Stimulated activated CD4-positive, alpha-beta T cell treated with anti-CD3 and anti-CD28 coated beads, TNF-alpha, amount 100 ng/mL, for 48 hours (primary cell): ENCODE measurements at places on chromosomes 4 and X.

- DNase-seq = no peak
These were observed 40.3 kb downstream of the ZCCHC13 start for GRCh38 chrX:74344280-74344622.

GRCh38 chrX:110321670-110322069 lies 3.8 kb upstream of the AMMECR1 start:
- DNase-seq = no peak

- no peak for DNase-seq
These were observed 21.8 kb upstream of the CXCL6 start for GRCh38 chr4:73814679-73815078.

DNA sequence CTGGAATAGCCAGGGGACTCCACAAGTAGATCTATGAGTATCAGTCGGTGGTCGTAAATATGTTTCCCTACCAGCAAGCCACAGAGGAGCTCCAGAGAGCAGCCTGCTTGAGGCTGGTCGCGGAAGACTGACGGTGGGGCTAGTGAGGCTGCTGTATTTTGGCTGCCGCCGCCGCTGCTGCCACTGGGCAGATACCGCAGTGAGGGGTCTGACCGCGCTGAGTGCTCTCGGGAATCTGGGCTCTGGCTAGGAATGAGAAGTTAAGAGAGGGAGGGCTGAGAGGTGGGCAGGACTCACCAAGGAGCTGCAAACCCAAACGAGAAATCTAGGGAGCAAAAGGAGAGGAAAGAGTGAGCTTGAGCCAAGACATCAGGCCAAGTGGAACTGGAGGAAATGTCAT lies at the start of gene EXOC1L:
TSS of gene EXOC1L (plus strand) at position 157 of the 400 bp plus-strand sequence. CDS start at position 394, 237 bp downstream.
- DNase-seq = no peak

DNA sequence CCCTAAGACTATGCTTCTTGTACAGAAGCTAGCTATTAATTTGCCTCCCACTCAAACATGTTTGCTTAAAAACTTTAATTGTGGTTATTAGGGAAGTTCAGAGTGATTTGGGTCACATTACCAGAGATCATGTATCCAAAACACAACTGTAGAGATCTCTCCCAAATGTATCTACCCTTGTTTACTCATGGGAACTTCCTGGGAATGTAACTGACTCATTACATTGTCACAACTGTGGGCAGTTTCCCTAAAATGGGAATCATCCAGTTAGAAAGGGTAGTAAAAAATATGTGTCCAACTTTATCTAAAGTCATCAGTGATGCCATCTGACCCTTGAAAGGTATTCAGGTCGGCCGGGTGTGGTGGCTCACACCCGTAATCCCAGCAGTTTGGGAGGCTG lies 40.3 kb upstream of the GLRA3 start:
- no peak for DNase-seq

- DNase-seq = no peak
These were observed 1.0 kb upstream of the GRPEL1 start for GRCh38 chr4:7068883-7069282.

DNA sequence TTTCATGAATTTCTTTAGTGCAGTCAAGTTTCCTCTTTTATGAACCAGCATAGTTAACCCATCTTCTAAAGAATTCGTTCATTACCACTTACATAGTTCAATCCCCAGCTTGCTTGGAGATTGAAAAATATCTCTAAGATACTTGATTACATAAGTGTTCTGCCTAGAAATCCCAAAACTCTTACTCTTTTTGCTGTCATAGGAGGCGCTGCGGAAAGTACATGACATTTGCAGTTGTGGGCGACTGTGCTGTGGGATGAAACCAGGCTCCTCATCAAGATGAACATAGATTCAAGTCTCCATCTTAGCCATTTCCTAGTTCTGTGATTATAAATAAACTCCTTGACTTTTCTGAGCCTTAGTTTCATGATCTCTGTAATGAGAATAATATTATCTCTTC lies 107.1 kb upstream of the SORBS2 start:
- no peak for DNase-seq

DNA sequence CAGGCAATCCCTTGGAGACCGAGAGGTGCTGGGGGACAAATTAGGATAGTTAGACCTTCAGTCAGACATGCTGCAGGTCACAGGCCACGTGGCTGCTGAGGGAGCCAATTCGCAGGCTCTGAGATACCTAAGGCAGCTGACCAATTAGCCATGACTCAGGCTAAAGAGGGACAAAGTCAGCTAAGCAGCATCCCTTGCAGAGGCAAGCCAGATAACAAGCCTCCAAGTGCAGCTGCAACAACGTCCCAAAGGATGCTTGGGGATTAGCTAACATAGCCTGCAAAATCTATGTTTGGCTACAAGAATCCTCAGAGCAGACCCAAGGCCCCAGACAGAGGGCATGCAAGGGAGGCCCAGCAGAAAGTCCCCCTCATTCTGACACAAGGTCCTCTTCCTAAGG lies 93.5 kb downstream of the SEL1L3 start:
- no peak for DNase-seq

DNA sequence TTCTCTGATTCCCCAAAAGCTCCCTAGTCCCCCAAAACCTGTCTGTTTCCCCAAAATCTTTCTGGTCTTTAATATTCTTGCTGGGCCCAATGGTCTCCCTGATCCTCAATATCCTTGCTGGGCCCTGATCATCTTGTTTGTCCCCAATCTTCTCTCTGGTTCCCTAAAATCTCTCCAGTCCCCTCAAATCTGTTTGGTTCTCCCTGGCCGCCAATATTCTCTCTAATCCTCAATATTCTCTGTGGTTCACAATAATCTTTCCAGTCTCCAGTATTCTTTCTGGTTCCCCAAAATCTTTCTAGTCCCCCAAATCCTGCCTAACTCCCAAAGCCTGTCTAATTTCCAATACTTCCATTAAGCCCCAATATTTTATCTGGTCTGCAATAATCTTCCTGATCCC lies 18.5 kb downstream of the P2RY8 start:
- DNase-seq = no peak

GRCh38 chrX:42443267-42443666 lies 334.7 kb downstream of the PPP1R2C start:
- DNase-seq = no peak

GRCh38 chr4:28834120-28834519 lies 1886.0 kb upstream of the PCDH7 start:
- no peak for DNase-seq

GRCh38 chr4:64361399-64361740 lies 47.9 kb downstream of the TECRL start:
- DNase-seq = no peak

- DNase-seq = no peak
These were observed 7.6 kb downstream of the ZIC3 start for GRCh38 chrX:137573324-137574101.

DNA sequence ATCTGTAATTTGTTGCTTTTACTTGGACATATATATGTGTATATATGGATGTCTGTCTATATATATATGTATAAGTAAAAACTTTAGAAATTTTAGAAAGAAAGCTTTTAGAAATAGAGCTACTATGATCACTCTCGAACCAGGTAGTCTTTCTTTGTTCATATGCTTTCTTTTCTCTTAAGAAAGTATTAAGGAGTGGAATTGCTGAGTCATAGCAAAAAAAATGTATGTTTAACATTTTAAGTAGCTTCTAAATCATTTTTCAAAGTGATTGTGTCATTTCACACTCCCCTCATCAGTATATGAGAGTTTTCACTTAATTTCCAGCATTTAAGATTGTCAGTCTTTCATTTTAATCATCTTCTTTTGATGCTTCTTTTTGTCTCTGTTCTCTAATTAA lies 447.9 kb upstream of the TECRL start:
- no peak for DNase-seq

DNA sequence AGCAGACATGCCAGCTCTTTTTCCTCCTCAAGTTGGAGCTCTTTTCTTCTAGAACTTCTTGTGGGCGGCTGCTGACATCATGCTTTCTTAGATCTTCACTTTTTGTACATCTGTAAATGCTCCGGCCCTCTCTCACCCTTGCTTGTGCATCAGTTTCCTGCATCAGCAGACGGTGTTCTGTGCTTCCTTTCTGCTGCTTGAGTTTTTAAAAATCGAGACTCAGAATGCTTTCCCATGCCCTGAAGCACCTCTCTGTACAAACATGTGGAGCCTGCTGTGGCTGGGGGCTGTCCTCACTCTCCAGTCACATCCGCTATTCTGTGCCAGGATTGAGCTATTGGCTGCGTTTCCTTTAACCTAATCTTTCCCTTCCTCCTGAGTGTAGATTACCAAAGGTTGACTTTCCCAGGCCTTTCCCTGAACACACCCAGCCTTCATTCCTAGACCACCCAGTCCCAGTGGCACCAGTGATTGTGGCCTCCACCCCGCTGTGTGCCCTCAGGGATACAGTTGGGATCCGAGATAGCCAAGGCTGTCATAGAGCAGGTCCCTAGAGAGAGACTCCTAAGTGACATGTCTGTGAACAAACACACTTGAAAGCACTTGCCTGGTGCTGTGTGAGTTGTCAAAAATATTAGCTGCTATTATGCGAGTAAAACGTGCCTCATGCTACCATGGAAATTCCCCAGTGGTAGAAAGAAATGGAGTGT lies 41.9 kb downstream of the TNIP2 start:
- no peak for DNase-seq

- no peak for DNase-seq
These were observed 158.9 kb upstream of the MAD2L1 start for GRCh38 chr4:120225527-120225926.

GRCh38 chrX:44997282-44997812 lies 124.4 kb downstream of the KDM6A start:
- no peak for DNase-seq

- no peak for DNase-seq
These were observed 314.6 kb upstream of the CASK start for GRCh38 chrX:42237956-42238355.

GRCh38 chr4:158809611-158810486 lies 41.0 kb downstream of the FNIP2 start:
- DNase-seq = no peak

DNA sequence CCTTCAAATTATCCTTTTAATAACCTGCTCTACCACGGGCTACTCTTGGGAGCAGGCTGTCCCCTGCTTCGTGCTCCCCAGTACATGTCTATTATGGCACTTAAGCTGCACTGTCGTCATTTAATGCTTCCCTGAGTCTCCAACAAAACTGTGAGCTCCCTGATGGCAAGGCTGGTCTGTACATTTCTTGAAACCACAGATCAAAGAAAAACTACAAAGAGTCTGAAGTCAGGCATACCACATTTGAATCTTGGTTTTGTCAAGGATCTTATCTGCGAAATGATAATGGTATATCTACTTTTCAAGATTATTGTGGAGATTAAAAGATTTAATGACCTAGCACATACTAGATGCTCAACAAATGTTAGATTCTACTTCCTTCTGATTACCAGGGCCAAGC lies 45.7 kb downstream of the MAML3 start:
- no peak for DNase-seq

DNA sequence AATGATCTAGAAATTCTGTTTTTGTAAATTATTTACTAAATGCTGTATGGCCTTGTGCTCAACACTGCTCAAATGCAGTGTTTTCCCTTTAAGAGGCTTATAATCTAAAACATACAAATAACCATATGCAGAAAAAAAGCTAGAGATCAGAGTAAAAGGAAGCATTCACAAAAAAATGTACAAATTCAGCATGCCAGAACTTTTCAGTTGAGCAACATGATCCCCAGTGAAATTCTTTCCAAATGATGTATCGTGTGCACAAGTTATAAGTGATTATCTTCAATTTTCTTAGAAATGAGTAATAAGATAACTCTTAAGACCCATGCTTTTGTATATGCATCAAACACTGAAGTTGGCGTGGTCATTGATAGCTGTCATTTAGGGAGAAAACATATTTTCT lies 5.0 kb downstream of the GPC3 start:
- DNase-seq = no peak

DNA sequence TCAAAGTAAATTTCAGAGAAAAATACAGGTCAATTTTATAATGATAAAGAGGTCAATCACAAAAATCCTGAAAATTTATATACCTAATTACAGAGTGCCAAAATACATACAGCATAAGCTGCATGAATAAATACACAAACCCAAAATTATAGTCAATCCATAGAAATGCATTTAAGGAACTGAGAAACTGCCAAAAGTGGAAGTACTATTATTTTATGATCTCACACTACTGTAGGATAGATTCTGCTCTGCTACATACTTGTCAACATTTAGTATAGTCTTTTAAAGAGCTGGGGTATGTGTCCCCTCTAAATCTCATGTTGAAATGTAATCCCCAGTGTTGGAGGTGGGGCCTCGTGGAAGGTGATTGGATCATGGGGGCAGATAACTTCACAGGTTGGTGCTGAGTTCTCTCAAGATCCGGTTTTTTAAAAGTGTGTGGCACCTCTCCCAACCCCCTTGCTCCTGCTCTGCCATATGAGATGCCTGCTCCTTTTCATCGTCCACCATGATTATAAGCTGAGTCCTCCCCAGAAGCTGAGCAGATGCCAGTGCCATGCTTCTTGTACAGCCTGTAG lies 31.8 kb downstream of the CHIC2 start:
- DNase-seq = no peak

GRCh38 chrX:86023811-86024210 lies 23.5 kb downstream of the CHM start:
- DNase-seq = no peak

DNA sequence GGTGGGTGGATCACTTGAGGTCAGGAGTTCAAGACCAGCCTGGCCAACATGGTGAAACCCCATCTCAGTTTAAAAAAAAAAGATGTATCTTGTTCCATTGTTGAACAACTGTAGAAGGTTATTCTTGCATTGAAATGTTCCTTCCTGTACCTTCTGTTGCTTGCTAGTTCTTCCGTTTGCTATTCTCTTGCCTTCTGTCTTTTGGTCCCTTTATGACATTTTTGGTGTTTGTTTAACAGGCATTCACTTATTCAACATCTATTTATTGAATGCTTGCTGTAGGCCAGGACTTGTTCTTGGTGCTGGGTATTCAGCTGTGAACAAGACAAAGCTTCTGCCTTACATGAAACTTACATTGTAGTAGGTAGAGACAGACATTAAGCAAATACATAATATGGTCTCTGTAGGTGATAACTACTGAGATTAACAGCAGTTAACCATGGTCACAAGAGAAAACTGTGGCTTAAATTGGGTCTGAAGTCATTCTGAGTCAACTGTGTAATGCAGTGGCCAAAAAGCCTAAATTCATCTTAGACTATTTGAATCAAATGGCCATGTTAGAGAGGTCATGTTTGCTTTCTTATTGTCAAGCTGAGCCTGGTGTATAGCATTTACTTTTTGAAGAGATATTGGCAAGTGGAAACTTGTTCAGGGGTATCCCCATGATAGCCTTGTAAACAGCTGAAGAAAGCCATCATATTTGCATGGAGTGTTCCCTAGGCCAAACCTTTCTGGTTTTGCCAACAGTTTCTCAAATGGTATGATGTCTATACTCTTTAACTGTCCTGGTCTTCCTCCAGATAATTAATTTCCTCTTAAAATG lies 35.6 kb downstream of the GAB1 start:
- no peak for DNase-seq

- no peak for DNase-seq
These were observed 14.4 kb downstream of the CCDC110 start for GRCh38 chr4:185457136-185457535.
